ENCODE measurements at places on chromosomes 2 and 18.

- DNase-seq: peak; percentile 83
These were observed 245.0 kb downstream of the PTGR3 start for GRCh38 chr18:74963820-74964446.

DNA sequence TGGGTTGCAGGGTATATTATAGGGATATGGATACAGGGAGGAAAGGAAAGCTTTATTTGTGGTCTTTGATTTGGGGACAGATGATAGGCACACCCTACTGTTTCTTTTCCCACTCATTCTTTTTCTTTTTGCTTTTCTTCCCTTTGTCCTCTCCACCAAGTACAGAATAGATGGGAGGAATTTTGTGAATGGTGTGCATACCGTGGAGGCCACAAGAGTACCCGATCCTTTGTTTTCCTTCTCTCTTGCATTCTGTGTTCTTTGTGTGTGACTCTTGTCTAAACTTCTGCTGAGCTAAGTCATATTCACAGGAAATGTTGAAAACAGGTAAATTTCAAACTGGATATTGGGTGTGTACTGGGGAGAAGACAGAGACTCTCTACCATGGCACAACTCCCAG is 321.4 kb upstream of the SLC8A1 start:
- DNase-seq: no peak

DNA sequence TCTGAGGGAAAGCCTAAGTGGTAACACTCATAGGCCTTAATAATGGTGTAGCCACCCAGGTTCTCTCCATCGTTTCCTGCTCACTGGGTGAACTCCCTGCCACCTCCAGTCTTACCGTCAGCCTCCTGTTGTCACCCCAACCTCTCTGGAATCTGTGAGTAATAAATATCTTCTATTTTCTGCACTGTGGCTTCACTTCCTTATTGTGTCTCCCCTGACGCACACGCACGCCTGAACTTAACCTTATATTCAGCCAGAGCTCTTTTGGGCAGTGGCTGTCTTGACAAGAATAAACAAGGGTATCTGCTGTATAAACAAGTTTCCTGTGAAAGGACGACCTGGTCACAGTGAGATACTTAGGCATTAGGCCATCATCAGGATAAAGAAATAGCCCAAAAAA is 467.2 kb downstream of the SPAG16 start:
- no peak for DNase-seq

DNA sequence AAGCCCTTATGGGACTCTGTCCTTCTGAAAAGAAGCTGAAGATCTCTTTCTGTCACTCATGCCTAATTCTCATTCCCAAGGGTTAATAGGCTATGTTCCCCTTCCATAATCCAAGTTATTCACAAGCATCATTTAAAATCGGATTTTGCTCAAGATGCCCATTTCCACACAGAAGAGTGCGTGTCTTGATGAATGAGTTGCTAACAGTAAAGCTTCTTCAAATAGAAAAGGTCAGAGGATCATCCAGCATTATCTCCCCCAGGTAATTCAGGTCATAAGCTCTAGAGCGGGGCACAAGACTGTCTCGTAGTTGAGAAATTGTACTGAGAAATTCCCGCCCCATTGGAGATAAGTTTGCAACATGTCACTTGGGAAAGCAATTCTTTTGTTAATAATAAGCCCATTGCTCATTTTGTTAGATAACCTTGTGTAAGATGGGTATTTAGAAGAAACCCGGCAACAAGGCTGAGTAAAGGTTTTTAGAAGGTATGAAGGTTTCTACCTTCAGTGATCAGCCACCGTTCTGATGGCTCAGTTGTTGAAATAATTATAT is 290.7 kb upstream of the EPAS1 start:
- DNase-seq: no peak

- no peak for DNase-seq
These were observed 162.1 kb downstream of the UBE2E3 start for GRCh38 chr2:181142514-181142913.

GRCh38 chr18:37575646-37576045 is 10.0 kb upstream of the CELF4 start:
- peak; percentile 73 for DNase-seq
